Activated CD4-positive, alpha-beta T cell treated with anti-CD3 and anti-CD28 coated beads, Interleukin-2, amount 50 U/mL, for 24 hours (primary cell): ENCODE measurements at places on chromosomes 11 and 22.

GRCh38 chr11:46229230-46229629 lies 48.2 kb upstream of the CREB3L1 start:
- no peak for DNase-seq

DNA sequence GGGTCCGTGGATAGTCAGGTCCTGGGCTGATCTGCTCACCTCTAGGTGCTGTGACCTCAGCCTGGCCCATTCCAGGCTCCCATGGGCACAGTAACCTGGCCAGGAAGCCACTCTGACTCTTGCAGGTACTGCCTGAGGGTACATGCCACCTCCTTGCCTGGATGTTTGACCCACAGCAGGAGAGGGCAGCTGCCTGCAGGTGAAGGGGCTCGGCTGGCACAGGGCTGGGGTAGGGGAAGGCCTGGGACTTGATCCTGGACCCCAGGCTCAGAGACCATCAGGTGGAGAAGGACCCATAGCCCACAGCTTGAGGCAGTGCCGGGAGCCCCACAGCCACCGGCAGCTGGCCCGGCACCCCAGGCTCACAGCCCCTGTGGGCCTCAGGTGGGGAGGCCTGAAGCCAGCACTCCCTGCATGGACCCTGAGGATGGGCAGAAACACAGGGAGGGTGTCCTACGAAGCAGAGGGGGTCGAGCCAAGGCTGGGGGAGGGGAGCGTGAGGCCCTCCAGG lies 2.7 kb downstream of the LRRC56 start:
- no peak for DNase-seq

GRCh38 chr11:65415499-65416340 lies 6.9 kb upstream of the NEAT1 start:
- no peak for DNase-seq

DNA sequence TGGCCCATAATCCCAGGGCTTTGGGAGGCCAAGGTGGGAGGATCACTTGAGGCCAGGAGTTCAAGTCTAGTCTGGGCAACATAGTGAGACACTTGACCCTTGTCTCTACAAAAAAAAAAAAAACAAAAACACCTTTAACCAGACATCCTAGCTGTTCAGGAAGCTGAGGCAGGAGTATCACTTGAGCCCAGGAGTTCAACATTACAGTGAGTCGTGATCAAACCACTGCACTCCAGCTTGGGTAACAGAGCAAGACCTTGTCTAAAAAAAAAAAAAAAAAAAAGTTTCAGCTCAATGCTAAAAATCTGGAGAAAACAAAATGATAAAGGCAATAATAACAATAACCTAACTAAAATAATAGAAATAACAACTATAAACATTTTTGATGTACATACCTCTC lies 22.6 kb upstream of the APLP2 start:
- DNase-seq, result no peak
